ENCODE measurements at places on chromosomes 1 and 21.

DNA sequence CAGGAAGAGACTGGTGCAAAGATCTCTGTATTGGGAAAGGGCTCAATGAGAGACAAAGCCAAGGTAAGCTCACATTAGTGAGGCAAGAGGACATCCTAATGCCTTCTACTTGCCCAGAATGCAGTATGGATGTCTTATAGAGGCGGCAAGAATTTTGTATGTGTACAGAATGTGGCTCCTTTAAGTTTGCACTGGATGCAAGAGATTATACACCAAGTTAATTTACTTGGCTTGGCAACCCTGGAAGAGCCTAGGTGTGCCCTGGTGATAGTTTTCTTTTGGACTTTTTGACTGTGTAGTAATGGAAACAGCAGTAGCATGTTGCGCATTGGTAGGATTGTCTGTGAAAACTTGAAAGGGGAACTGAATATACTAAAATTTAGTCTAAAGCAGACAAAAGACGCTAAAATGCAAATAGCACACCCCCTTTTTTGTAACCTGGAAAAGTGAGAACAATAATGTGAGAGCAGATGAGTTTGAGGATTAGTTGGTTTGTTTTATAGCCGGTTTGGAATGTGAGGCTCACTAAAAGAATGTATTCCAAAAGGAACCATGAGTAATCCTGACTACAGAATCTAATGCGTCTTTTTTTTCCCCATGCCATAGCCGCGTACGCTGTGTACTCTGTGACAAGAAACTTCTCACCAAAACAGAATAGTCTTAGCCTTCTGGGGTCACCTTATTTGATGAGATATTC is 18.1 kb downstream of the KHDRBS1 start:
- no peak for DNase-seq

GRCh38 chr21:17492415-17493168 is 20.3 kb upstream of the CXADR start:
- DNase-seq: no peak

DNA sequence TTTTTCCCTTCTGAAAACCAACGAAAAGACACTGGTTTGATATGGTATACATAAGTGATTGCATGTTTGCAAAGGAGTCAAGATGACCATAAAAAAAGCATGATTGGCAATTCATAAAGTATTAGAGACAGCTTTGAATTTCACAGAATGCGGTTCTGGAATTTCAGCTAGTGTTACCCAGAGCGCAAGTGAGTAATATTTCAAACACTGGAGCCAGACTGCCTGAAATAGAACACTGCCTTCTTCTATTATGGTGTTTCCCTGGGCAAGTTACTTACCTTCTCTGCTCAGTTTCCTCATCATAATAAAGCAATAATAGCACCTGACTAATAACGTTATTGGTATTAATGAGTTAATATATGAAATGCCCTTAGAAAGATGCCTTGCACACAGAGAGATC is 54.7 kb downstream of the NEGR1 start:
- no peak for DNase-seq

DNA sequence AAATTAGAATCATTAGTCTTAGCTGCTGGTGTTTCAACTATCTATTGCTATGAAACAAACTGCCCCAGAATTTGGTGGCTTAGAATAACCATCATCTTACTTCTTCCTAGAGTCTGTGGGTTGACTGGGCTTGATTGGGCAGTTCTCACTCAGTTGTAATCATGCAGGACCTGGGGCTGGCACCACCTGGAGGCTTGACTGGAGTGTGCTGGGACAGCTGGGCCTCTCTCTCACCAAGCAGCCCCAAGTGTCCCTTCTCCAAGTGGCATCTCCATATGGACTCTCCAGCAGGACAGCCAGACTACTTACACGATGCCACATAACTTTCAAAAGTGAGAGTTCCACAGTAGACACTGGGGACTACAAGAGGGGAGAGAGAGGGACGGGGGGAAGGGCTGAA is 140.3 kb upstream of the ATP1B1 start:
- no peak for DNase-seq

DNA sequence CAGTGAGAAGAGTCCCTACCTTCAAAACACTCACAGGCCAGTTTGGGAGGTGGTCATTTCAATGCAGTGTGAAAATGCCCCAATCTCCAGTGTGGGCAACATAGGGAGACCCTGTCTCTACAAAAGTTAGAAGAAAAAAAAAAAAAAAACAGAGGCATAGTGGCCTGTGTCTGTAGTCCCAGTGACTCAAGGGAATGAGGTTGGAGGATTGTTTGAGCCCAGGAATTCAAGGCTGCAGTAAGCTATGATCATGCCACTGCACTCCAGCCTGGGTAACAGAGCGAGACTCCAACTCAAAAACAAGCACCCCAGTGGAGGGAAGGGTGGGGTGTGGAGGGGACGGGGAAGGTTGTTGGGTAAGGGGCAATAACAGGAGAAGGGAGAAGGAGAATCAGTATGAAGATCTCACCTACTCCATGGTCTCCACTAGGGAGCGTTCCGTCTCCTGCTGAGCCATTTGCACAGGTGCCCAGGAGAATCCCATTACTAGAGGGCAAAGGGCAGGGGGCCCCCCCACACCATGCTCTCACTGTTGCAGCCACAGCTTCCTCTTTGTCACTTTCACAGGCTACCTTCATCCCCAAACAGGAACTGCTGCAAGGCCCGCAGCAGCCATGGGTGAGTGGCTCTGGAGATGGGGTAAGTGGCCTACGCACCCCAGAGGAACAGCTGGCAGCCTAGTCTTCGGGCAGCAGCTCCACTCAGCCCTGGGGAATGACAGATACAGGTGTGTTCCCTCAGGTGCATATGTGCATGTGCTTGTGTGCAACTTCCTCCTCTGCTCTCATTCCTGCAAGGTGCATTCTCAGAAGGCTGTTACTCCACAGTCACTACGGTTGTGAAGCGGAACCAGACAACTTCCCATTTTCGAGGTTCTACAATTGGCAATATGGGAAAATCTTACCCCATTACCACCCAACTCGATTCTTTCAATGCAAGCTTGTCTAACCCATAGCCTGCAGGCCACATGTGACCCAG is 87.9 kb upstream of the LYST start:
- DNase-seq: peak; percentile 16

- DNase-seq: no peak
These were observed 249.6 kb downstream of the PTPRC start for GRCh38 chr1:198888379-198888943.

- no peak for DNase-seq
These were observed 771 bp upstream of the NTNG1 start for GRCh38 chr1:107139833-107140702.

GRCh38 chr1:221246628-221247415 is 367.6 kb downstream of the HLX start:
- no peak for DNase-seq

DNA sequence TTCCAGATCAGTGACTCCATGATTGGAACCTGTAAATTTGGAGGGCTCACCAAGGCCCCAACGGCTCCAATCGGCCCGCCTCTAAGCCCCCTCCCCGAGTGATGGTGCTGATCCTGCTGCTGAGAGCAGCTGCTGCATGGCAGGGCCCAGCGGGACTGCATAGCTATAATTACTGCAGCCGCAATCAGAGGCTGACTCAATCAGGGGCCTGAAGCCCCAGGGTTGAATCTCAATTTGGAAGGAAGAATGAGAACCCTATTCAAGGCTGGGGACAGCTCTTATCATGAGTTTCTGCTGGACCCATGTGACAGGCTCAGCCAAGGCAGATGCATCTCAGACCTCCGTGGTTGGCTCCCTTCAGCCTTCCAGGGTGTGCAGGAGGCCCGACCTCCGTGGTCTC is 42.8 kb upstream of the MAGOH start:
- no peak for DNase-seq

DNA sequence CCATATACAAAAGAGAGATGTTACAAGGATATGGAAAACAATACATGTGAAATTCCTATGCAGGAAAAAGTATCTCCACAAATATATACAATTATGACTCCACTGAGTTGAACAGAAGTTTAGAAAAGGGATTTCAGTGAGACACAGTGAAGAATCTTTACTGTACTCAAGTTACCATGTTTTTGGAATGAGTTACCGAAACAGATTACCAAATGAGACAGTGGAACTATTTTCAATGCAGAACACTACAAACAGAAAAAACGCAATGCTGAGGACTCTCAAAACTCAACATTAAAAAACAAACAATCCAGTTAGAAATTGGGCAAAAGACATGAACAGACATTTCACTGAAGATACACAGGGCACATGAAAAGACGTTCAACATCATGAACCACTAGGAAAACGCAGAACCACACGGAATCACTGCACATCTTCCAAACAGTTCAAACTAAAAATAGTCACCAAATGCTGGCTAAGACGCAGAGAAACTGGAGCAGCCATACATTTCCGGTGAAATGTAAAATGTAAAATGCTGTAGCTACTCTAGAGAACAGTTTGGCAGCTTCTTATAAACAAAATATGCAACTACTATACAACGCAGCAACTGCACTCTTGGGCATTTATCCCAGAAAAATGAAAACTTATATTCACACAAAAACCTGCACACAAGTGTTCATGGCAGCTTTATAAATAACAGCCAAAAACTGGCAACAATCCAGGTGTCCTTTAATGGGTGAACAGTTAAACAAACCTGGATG is 118.7 kb downstream of the UBR4 start:
- DNase-seq: no peak

DNA sequence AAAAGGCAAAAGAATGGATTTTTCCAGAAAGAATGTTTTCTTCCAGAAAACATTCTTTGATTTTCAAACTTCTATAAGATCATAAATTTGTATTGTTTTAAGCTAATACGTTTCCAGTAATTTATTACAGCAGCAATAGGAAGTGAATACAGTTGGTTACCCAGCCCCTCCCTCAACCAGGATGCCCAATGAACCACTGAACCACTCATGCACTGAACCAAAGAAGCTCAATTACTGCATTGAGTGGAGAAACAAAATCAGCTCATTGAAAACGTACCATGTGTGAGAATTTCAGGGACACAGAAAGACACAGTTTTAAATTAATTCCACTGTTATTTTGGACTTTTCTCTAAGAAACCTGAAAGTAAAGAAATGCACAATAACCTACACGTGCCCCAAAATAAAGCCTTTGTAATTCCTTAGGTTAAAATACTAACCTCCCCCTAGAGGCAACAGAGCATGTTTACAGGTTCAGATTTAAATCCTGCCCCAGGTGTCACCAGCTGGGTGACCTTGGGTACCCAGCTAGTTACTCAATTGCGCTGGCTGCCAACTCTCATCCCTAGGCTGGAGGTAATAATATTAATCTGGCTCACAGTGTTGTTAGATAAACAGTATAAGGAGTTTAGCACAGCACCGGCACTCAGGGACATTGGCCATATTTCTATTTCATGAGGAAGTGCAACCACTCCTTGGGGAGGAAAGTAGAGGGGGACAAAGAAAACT is 111.7 kb downstream of the NMNAT2 start:
- DNase-seq: no peak

GRCh38 chr1:171834821-171835220 is 6.5 kb upstream of the DNM3 start:
- DNase-seq: no peak
